ENCODE measurements at places on chromosomes 12 and 14.

DNA sequence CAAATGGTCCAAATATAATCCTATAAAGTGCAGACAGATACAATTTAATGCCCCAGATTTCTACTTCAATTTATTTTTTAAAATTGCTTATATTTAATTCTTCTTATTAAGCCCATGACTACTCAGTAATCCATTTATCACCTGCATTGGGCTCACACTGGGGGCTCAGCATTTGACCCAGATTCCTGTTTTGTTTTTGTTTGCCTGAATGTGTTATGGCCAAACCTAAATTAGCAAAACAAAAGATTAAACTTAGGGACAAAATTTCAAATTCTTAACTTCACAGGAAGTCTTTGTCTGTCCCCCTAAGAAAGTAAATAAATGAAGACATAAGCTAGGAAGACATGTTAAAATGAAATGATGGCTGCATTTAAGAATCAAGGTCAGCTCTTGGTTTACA is 322.3 kb downstream of the RMST start:
- no peak for DNase-seq

DNA sequence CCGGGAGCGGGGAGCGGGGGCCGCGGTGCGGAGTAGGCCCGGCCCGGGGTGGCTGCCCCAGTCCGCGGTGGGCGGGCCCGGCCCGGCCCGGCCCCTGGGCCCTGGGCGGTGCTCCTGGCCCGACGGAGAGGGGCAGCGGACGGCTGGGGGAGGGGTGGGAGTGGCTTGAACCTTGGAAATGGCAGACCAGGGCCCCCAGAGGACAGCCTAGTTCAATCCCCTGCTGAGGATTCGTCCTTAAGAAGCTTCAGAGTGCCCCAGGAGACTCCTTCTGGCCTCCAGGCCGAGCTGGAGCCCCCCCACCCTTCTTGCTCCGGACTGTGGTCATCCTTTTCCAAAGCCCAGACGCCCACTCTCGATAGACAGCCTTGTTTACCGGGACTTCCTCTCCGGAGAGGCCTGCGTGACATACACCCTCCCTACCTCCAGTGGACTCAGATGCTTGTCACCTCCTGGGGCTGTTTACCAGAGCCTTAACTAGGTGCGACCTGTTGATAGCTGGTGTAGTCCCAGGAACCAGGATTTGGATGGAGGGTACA is 458 bp downstream of the KHNYN start:
- peak; percentile 62 for DNase-seq

GRCh38 chr12:53674977-53675700 is 744 bp downstream of the ATP5MC2 start:
- DNase-seq, result no peak

- no peak for DNase-seq
These were observed 39.7 kb downstream of the LRIG3 start for GRCh38 chr12:58880639-58881038.

- no peak for DNase-seq
These were observed 31.7 kb upstream of the ST8SIA1 start for GRCh38 chr12:22366181-22366580.

GRCh38 chr12:16568873-16569272 is 37.1 kb downstream of the LMO3 start:
- no peak for DNase-seq

DNA sequence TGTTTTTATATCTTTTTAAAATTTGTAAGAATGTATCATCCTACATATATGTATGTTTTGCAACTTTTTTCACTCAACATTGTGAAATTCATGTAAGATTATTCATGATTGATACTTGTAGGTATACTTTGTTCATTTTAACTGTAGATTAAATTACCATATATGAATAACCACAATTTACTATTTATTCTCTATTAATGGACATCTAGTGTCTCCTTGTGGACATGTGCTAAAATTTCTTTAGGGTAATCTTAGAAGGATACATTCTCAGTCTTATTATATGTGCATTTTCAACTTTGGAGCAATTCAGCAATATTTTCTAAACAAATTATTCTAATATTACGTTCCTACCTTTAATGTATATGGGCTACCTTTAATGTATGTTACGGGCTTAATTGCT is 192.4 kb downstream of the FUT8 start:
- DNase-seq, result no peak

- DNase-seq, result no peak
These were observed 343.4 kb upstream of the USP15 start for GRCh38 chr12:61916831-61917230.

DNA sequence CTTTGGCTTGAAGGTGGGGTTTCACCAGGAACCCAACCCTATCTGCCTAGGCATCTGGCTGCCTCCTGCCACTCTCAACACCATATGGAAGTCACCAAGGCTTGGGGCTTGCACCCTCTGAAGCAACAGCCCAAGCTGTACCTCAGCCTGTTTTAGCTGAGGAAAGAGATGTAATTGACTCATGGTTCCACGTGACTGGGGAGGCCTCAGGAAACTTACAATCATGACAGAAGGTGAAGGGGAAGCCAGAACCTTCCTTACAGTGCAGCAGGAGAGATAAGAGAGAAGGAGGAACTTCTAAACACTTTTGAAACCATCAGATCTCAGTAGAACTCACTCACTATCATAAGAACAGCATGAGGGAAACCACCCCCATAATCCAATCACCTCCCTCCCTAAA is 26.9 kb downstream of the GLIPR1L1 start:
- peak; percentile 69 for DNase-seq

GRCh38 chr12:115035535-115036107 is 351.6 kb upstream of the TBX3 start:
- DNase-seq, result no peak

GRCh38 chr14:35261774-35262173 is 30.4 kb upstream of the PSMA6 start:
- DNase-seq, result no peak

GRCh38 chr14:33039311-33039710 is 100.6 kb downstream of the NPAS3 start:
- no peak for DNase-seq

- peak; percentile 49 for DNase-seq
These were observed 76.9 kb upstream of the REP15 start for GRCh38 chr12:27619308-27619707.

DNA sequence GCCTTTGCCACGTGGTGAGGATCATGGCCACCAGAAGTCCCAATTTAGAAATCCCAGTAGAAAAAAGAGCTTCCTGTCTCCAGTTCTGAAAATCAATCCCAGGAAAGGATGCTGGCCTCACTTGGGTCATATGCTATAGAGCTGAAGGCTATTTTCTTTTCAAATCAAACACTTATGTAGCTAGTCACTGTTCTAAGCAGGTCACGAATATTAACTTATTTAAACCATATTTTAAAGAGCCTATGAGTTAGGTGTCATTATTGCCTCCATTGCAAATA is 97.5 kb downstream of the VCPKMT start:
- no peak for DNase-seq

DNA sequence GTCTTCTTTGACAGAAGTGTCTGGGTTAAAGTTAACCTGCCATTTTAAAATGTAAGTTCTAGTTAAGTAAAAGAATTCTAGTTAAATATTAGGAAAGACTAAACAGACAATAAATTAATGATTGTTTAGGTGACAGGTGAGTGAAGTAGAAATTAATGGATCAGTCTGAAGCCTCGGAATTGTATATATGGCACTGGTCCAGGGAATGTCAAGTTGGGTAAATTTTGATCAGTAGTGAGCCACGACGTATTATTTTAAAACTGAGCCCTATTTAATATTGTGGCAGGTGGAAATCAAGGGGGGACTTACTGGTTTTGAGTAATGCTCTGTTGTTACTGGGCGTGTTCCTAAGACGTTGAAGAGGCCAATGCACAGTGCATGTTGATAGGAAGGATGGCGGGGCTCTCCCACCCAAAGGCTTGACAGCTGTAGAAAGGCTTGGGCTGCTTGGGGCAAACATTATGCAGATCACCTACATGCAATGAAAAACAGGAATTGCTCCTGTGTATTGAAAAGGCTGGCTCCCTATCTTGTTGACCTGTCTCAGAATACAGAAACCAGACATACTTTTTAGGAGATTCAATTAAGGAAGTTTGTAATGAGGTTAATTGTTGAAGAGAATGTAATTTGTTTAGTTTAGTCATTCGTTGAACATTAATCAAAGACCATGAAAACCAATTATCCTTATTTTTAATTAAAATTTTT is 5.9 kb upstream of the PPFIBP1 start:
- no peak for DNase-seq

GRCh38 chr14:48349689-48350088 is 674.3 kb upstream of the MDGA2 start:
- DNase-seq, result no peak

GRCh38 chr12:94716339-94716738 is 66.0 kb upstream of the TMCC3 start:
- DNase-seq, result no peak

DNA sequence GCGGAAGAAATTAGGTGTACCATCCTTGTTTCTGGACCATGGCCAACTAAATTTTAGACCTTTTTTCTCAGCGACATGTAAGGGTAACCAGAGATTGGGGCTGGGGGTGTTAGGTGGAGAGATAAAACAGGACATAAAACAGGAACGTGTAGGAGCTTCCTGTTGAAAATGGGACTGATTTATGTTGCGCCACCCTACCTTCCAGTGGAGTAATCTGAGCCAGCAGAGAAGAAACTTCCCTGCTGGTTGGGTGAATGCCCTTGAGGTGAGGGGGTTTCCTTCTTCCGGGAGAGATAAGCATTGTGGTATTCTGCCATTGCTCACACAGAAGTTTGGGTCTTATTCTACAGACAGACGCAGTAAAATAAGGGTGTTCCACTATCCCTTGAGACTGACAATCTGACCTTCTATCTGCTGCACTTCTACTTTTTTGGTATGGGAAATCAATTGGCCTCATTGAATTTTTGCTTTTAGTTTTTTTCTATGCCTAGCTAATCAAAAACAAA is 417.6 kb downstream of the PCNX1 start:
- DNase-seq, result peak; percentile 85

DNA sequence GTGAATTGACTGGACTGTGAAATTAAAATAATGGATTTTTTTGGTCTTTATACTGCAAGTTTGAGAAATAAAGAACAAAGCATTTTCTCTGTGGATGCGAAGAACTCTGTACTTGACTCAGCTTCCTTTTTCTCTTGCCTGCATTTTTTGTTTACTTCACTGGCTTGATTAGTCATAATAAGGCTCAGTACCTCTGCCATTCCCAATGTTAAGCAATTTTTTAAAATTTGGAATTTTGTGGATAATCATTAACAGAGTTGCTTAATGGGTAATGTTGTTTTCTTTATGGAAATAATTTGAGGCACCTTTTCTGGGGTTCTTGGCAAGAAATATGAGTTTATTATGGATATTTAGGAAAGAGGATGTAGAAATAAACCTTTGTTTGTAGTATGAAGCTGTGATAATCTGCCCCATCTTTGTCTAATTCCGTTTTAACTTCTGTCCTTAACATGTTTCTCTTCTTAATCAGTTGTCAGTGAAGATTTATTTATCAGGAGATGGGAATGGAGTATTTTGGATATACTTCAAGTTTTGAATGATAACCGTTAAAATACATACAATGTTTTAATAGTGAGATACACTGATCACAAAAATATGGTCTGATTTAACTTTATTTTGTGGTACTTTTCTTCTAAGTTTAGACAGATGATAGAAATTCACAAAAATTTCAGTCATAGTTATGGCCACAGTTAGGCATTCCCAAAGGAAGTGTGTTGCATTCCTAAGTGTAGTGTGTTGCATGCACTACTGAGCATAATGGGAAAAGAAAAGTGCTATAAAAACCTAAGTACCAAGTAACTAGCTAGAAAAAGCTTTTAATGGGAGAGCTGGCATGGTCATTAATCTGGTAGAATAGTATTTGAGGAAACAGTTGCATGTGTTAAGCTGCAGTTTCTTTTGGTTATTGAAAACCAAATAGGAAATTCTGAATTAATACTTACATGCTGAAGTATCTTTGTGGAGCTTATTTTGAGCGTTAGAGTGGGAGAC is 27.7 kb downstream of the WNK1 start:
- no peak for DNase-seq

DNA sequence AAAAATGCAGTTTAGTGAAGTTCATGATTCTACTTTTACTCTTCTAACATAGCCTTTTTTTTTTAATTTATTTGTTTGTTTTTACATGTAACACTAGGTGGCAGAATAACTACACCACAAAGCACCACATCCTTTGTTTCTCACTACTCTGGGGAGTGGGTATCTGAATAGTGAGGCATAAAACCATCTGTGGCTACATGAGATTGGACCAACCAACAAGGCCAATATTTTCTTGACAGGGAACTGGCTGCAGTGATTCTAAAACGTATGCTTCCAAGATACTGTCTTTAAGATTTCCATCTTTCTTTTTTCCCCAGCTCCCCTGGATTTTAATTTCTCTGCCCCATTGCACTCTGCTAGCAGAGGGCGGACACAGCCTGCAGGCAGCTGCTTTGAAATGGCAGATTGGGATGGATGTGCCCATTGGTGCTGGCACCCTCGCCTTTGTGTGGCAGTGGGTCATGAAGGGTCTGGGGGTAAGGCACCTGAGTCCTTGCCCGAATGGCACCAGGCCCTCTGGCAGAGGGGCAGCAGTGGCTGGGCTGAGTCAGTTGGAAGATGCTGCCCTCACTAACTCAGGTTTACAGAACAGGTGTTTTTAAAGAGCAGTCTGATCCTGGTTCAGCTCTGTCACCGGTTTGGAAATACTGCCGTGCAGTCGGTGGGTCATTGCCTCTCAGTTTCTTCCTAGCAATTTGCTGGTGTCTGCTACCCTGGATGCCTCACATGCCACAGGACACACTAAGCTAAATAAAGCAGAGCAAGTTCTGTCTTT is 429.1 kb downstream of the RAD51B start:
- DNase-seq, result peak; percentile 54

DNA sequence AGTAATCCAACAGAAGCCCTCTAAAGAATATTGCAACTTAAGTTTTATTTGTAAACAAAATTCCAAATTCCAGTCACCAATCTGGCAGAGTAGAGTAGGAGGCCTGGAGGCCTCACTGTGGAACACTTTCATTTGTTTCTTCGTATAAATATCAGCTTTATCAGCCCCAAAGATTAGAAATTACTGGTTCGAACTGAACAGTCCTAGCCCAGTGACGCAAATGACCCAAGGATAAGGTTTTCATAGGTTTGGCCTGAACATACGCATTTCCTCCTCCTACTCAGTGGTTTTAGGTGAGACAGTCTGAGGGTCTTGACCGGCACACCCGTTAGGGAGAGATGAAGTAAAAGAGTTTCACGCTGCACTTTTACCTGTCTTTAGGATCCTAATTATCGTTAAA is 1.7 kb downstream of the CDC42BPB start:
- no peak for DNase-seq

- DNase-seq, result peak; percentile 4
These were observed 268.5 kb upstream of the USP15 start for GRCh38 chr12:61991661-61992060.

GRCh38 chr14:61524936-61525292 is 170.4 kb upstream of the HIF1A start:
- DNase-seq, result no peak

GRCh38 chr12:4287325-4288211 is 14.0 kb downstream of the CCND2 start:
- DNase-seq, result no peak

DNA sequence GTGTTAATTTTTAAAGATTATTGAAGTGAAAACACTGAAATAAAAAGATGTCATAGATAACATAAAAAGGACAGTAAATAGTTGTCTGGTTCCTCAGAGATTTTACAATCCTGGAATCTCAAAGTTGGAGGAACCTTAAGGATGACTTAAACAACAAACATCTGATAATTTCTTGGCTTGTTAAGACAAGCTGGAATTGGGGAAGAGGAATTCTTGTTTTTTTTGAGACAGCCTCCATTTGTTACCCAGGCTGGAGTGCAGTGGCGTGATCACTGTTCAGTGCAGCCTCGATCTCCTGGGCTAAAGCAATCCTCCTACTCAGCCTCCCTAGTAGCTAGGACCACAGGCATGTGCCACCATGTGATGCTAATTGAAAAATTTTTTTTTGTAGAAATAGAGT is 2.3 kb downstream of the ZNF410 start:
- DNase-seq, result no peak
